ENCODE measurements at places on chromosomes 12 and 14.
A peak's percentile ranks its signal among the peaks of the same experiment; 100 is the strongest.

DNA sequence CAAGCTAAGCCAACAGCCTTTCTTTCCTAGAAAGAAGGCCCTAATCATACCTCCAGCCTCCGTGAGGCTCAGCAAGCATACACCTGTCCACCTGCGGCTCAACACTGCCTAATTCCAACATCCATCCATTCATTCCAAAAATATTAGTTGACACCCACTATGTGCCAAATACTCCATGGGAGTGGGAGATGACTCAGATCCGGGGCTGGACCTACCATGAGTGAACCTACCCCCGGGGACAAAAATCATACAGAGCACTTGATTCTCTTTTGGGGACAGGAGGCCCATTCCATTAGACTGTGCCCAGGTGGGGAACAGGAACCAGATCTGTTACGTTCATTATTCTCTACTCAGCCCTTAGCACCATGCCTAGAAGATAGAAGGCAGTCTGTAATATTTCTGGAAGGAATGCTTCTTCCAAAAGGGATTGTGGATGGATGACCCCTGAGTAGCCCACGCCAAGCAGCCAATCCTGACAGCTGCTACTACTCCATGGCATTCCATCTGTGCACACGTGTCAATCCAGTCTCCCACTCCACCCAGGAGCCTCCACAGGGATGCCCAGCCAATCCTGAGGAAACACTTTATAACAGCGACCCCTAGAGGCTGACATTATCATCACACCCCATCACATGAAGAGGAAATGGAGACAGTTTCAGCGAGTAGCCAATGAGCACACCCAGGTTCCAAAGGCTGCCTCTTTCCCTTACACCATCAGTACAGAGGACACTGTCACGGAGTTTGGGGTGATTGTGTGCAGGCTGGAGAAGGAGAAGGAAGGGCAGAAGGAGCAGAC, 170.7 kb downstream of the ESRRB start:
- DNase-seq: peak; percentile 67

DNA sequence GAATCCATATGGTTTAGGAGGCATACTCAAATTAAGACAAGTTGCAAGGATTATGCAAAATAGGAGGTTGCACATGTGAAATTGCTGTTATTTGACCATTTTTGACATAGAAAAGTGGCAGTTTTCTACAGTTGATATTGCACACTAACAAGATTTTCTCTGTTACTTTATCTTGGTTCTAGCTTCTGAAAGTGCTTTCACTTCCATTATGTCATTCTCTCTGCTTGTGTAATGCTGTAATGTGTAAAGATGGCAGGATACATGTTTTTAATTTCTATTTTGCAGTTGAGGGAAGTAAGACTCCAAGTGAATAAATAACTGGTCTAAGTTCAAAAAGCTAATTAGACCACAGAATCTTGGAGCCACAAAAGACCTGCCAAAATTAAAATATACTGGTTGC, 60.6 kb downstream of the MYRFL start:
- no peak for DNase-seq

DNA sequence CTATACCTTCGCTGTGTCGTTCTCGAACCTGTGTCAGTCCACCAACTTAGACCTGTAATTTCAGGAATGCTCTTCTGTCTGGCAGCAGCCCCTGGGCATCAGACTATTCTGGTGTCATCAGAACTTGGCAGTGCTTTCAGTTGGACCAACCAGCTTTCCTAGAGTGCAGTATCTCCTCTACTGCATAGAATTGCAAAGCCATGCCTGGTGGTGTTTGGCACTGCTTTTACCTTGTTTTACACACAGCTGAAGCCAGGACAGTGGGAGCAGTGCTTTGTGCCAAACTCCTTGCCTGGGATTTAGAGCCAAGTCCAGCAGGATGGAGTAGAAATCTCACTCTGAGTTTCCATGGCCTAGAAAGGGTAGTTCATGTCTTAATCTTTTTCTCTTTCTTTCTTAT, 1.5 kb downstream of the FLVCR2 start:
- DNase-seq: no peak

- DNase-seq: no peak
Measured at GRCh38 chr14:44942436-44942835, 19.3 kb downstream of the KLHL28 start.

- no peak for DNase-seq
Measured at GRCh38 chr12:68675101-68675842, 11.5 kb upstream of the NUP107 start.

- DNase-seq: no peak
Measured at GRCh38 chr14:63478437-63478852, 64.7 kb downstream of the PPP2R5E start.

- DNase-seq: no peak
Measured at GRCh38 chr12:76303989-76304460, 44.2 kb downstream of the BBS10 start.

DNA sequence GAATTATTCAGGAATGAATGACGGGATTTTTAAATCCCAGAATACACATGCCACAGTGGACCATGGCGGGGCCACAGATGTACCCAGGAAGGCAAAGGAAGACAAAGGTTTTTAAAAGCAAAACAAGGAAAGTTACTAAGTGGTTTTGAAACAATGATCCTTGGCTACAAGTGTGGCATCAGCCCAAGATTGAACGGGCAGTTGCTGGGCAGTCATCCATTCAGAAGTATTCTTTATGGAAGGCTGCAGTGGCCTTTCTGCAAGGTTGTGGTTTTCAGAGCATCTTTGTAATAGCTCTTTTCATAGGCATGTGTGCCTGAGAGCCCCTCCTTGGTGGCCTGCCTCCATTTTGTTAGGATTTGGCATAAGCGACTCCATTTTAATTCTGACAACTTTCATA, 13.4 kb upstream of the IFI27 start:
- no peak for DNase-seq

DNA sequence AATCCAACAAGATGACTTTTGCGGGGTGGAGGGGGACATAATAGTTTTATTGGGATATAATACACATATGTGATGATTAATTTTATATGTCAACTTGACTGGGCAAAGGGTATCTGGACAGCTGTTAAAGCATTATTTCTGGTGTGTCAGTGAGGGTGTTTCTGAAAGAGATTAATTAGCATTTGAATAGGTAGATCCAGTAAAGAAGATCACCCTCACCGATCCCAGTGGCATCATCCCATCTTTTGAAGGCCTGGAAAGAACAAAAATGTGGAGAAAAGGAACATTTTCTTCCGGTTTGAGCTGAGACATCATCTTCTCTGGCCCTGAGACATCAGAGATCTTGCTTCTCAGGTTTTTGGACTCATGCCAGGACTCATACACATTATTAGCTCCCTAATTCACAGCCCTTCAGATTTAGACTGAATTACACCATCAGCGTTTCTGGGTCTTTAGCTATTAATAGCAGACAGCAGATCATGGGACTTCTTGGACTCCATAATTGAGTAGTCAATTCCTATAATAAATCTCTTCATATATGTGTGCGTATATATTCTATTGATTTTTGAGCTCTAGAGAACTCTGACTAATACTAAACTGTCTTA, 283.6 kb downstream of the PCNX1 start:
- DNase-seq: peak; percentile 13

DNA sequence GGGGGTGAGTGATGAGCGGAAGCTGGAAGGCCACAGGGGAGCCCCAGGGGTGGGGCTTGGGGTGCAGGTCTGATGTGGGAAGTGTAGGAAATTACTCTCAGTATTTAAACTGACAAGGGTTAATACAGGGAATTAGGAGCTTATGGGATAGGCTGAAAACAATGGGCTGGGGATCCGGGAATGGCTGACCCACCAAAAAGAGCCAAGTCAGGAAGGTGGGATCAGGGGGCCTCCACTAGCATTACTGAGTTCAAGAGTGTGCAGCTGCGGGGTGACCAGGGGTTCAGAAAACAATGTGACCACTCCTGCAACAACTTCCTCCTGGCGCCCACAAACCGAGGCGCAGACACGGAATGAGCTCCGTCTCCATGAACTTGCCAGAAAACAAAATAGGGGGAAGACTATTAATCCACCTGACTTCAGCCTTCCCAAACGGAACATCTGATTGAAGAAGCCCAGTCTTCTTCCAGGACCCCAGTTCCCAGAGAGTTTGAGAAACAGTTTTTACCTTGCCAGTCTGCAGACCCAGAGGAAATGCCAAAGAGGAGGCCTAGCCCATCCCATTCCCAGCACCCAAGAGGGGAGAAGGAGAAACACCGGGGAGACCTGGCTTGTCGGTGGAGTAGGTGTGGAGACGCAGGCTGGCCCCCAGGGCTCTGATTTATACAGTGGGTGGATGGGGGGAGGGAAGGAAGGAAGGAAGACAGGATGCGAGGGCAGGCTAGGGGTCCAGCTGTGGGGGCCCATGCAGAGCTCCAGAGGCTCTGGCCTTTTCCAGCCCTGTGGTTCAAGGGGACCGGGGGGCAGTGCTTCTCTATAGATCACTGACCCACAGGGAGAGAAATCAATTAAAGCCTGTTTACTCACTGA, 16.5 kb upstream of the YY1 start:
- DNase-seq: no peak

- DNase-seq: no peak
Measured at GRCh38 chr12:111408116-111408440, 2.4 kb downstream of the SH2B3 start.

DNA sequence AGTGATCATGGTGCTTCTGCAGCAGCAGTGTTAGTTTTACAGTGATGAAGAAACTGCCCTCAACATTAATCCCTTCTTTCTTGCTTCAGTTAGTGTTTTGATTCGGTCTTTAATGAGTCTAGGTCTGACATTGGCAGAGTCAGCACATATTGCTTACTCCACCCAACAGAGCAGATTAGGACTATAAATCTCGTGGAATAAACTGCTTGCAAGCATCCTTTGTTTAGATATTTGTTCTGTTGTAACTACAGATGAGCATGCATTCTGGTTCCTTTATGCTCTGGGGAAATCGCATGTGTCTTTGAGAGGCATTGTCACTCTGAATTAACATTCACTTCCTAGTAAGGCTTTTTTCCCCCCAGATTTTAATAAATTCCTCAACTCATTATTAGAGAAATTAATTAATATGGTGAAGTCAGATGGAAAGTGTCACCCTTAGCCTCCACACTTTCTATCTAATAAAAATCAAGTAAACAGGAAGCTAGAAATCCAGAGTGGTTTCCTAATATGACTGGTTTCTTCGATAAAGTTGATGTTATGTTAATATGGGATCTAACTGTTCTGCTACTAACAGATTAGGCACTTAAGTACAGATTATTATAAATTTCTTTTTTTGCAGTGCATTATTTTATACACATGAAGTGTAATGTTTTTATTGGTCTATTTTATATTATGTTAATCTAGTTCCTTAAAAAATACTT, 86.2 kb upstream of the SSTR1 start:
- no peak for DNase-seq

- DNase-seq: no peak
Measured at GRCh38 chr12:40632933-40633332, 59.3 kb upstream of the CNTN1 start.

DNA sequence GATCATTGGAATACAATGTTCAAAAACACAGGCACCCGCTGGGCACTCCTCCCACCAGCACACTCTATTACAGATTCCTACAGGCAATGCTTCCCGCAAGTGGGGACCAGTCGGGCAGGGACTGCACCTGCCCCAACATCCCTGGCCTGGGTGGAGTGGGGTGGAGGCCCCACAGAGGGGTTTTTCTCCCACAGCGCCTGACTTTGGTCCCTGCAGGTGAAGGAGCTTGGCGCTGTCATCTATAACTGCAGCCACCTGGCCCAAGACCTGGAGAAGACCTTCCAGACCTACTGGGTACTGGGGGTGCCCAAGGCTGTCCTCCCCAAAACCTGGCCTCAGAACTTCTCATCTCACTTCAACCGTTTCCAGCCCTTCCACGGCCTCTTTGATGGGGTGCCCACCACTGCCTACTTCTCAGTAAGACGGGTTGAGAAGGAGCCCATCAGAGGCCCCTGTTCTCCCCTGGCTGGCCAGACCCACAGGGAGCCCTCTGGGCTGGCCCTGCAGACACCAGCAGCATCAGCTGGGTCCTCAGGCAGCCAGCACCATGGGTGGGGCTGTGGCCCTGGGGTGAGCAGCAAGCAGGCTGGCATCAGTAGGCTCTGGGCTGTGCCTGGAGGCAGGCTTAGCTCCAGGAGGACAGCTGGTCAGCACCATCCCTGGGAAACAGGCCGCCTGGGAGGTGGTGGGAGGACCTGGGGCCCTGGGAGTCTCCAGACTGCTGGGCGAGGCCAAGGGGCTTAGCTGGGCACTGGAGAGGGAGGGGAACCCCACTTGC, 6.0 kb downstream of the PLD4 start:
- no peak for DNase-seq

- no peak for DNase-seq
Measured at GRCh38 chr12:26058308-26058707, 66.5 kb downstream of the BHLHE41 start.

DNA sequence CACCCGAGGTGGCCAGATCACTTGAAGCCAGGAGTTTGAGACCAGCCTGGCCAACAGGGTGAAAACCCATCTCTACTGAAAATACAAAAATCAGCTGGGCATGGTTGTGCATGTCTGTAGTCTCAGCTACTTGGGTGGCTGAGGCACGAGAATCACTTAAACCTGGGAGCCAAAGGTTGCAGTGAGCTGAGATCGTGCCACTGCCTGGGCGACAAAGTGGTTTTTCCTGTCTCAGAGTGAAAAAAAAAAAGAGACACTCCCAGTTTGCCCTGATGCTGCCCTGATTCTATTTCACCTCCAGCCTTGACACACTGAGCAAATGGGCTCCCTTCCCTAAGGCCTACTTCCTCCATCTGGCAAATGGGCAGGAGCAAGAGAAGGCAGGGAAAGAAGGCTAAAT, 28.5 kb upstream of the PLEK2 start:
- no peak for DNase-seq

DNA sequence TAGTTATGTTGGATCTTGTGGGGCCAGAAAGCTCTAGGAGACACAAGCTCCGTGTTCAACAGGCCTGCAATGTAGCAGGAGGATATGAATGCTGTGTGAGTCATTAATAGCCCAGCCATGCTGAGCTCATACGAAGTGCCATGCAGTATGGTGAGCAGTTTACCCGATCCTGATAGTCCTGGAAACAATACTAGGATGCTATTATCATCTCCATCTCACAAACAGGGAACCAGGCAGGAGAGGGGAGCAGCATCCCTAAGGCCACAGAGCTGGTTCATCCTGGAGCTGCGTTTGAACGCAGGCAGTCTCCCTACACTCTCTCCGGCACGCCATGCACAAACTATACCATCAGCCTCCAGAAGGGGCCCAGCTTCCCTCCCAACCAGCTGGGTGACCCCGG, 20.5 kb downstream of the TTC7B start:
- no peak for DNase-seq

DNA sequence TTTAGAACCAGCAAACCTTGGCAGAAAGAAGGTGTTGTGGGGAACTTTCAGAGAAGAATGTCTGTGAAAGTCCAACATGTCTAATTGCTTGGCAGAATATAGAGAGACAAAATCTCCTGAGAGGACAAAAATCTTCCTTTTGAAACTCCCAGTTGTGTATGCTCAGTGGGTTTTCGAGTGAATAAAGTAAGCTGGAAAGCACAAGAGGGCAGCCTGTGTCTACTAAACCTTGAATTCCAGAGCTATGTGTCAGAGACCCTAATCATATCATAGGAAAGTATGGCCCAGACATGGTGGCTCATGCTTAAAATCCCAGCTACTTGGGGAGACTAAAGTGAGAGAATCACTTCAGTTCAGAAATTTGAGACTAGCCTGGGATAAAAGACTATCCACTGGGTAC, 661.2 kb downstream of the SLC16A7 start:
- DNase-seq: peak; percentile 68

GRCh38 chr14:69324341-69324931, 64.5 kb downstream of the GALNT16 start:
- no peak for DNase-seq

- no peak for DNase-seq
Measured at GRCh38 chr12:25194214-25194613, 746 bp downstream of the DNAI7 start.
